ENCODE measurements at places on chromosomes 4 and X.
A peak's percentile ranks its signal among the peaks of the same experiment; 100 is the strongest.

DNA sequence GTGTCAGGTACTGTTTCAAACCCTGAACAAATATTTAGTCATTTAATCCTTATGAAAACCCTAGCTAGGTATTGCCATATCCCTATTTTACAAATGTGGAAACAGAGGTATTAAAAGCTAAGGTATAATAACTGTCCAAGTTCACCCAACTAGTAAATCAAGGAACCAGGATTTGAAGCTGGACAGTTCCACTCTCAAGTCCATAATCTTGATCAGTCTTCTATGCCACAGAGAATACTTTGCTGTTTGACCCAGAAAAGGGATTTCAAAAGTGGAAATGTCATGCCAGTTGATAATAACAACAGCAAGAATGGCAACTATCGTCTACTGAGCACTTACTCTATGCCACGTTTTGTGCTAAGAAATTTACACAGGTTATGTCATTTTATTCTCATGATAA, 90.4 kb upstream of the KIT start:
- DNase-seq = no peak

GRCh38 chr4:8920289-8920965, 48.8 kb upstream of the HMX1 start:
- no peak for DNase-seq

GRCh38 chr4:122963216-122963615, 40.8 kb upstream of the NUDT6 start:
- DNase-seq = no peak

DNA sequence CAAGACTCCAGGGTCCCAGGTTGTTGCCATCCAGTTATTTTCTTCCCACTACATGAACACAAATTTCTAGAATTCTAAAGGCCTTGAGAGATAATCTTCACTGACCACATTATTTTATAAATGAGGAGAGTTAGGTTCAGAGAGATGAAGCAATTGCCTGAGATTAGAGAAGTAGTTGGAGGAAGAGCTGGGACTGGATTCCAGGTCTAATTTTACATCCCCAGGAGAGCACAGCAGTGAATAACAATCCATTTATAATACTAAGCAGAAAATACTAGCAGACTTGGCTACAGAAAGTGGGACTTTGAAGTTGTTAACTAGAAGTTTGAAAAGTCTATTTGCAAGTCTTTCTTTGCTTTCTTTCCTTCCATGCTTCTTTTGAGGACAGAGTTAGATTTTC, 231.3 kb upstream of the S100G start:
- peak; percentile 6 for DNase-seq

GRCh38 chr4:54657185-54657550, 589 bp upstream of the KIT start:
- no peak for DNase-seq
